ENCODE measurements at places on chromosomes 1 and 21.

DNA sequence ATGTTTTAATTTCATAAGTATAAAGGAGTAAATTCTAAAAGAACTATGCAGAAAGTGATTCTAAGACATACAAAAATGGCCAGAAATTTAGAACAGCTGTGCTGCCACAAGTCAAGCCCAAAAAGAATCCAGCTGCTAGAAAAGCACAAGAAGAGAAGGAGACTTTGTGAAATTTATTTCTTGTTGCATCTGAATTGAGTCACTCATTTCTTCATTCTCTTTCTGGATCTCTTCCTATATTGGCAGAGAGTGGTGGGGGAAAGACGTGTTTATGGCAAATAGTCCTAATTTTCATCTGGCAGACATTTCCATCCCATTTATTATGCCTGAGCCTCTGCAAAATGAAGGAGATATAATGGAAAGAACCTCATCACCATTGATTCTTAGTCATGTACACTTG lies 139.6 kb upstream of the CTTNBP2NL start:
- H3K27ac ChIP-seq, result no peak overlapping the region
- no peaks in the 10 kb centered on the region for H3K4me1 ChIP-seq
- DNase-seq, result no peak
- peaks cover 61% of the 10 kb centered on the region for H3K27me3 ChIP-seq
- H3K4me3 ChIP-seq, result no peak overlapping the region
- no peaks in the 10 kb centered on the region for H3K36me3 ChIP-seq

- no peak overlapping the region for H3K27ac ChIP-seq
- peaks cover 10% of the 10 kb centered on the region for H3K4me1 ChIP-seq
- no peak for DNase-seq
- H3K4me3 ChIP-seq, result no peak overlapping the region
- no peaks in the 10 kb centered on the region for H3K27me3 ChIP-seq
Observed at GRCh38 chr1:20158358-20159070, 19.4 kb downstream of the PLA2G2F start.

DNA sequence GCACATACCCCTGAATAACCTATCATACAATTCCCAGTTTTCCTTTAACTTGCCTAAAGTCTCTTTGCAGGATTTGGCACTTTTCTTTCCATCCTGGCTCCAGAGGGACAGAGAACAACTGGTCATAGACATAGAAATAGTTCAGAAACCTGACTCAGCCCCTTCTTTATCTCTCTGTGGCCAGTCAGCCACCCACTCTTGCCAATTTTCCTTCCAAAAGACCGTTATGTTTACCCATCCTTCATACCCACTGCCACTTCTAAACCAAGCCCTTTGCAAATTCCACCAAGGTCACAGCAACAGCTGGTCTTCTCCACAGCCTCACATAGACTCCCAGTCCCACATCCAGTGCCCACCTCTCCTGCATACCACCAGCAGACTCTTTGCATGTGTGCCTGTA lies 127.2 kb upstream of the FGGY start:
- no peaks in the 10 kb centered on the region for H3K4me1 ChIP-seq
- H3K27ac ChIP-seq, result no peak overlapping the region
- no peak overlapping the region for H3K4me3 ChIP-seq
- DNase-seq, result no peak
- no peaks in the 10 kb centered on the region for H3K36me3 ChIP-seq

DNA sequence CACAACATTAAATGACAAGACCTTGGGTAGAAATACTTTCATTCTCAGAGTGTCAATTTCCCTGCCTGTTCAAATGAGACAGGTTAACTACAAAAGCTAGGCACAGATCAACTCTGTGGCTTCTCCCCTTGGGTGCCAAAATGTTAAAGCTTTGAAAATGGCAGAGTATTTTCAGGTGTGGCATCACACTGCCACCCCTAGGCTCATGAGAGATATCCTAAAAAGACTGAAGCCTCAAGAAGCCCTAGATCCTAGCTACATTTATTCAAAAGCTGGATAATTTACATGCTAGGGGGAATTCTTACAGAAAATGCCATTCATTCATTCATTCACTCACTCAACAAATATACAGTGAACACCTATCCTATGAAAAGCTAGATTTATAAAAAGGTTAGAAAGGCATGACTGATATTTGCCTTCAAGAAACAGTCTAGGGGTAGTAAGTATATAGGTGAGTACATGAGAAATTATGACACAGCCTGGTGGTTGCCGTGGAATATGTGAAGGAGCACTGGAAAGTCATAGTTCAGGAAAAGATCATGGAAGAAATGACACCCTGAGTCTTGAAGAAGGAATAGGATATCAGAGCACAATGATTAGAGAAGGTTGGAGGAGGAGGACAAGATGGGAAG lies 15.9 kb upstream of the RAB4A start:
- no peaks in the 10 kb centered on the region for H3K27me3 ChIP-seq
- peak overlapping the region; percentile 39 for H3K4me3 ChIP-seq
- H3K4me1 ChIP-seq, result peaks cover 40% of the 10 kb centered on the region
- peak overlapping the region; percentile 80 for H3K27ac ChIP-seq
